Activated CD4-positive, CD25-positive, alpha-beta regulatory T cell (primary cell): ENCODE measurements at places on chromosomes 5 and 9.

GRCh38 chr9:91530829-91531228, 107.2 kb upstream of the NFIL3 start:
- DNase-seq: no peak

DNA sequence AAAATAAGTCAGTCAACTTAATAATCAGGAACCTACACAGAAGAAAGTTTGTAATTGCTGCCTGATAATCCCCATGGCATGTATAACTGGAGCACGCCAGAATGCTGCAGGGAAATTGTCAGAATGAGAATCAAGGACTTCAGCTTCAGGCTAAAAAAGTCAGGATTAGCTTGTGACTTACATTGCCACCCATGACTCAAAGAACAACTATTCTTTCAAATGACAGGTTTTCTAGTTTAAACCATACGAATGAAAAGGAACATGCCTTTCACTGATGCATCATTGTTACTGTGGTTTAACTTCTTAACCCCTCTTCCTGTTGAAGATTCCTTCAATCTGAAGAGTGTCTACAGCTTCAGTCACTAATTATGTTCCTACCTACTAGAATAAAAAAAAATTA, 112.4 kb downstream of the ISL1 start:
- DNase-seq: no peak

- DNase-seq: no peak
Measured at GRCh38 chr5:177425196-177425800, 1.2 kb upstream of the GRK6 start.

- DNase-seq: no peak
Measured at GRCh38 chr5:151086192-151086869, 5.5 kb upstream of the TNIP1 start.

DNA sequence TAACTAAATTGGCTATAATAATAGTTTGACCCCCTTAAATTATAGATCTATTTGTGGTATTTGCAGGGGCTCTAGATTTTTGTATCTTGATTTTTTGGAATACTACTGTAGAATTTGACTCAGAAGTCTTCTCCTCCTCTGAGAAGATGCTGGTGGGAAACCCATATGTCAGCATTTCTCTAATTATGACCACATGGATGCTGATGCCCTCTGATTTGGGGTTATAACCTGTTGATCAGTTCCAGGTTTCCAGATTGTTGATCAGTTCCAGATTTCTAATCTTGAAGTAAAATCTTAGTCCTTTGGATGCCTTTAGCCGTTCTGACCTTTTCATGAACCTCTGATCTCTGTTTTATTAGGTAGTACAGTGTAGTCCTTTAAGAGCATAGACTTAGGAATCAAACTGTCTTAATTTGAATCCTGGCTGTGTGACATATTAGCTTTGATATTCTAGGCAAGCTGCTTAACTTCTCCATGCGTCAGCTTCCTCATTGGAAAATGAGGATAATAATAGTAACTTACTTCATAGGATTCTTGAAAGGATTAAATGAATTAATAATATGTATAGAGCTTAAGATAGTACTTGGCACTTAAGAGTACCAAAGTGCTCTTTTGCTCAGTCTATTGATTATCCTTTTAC, 8.1 kb downstream of the FSD1L start:
- DNase-seq: no peak

GRCh38 chr9:122551371-122551770, 1.5 kb upstream of the OR1N2 start:
- no peak for DNase-seq

GRCh38 chr9:72955571-72955970, 2.7 kb upstream of the ALDH1A1 start:
- DNase-seq: no peak
